ENCODE measurements at places on chromosomes 7 and 10.
A peak's percentile ranks its signal among the peaks of the same experiment; 100 is the strongest.

GRCh38 chr10:69815104-69815503, 13.4 kb downstream of the COL13A1 start:
- DNase-seq: no peak
- H3K27ac ChIP-seq: no peak overlapping the region
- H3K27me3 ChIP-seq: no peaks in the 10 kb centered on the region

DNA sequence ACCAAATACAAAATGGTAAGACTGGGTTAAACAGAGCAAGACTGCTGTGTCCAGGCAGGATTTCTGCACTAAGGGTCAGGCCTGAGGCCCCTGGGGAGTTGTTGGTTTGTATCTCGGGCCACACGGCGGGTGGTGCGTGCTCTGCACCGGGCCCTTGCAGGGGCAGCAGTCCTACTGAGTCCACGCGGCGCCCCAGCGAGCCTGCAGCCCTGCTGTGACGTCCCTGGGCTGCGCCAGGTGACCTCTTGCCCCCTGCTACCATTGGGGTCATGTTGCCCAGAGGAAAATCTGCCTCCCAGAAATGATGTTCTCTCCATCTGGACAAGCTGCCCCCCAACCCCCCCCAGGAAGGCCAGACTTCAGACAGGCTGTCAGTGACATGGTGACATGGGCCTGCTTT, 281.5 kb downstream of the CELF2 start:
- no peaks in the 10 kb centered on the region for H3K4me1 ChIP-seq
- H3K27me3 ChIP-seq: no peaks in the 10 kb centered on the region
- peaks cover 57% of the 10 kb centered on the region for H3K36me3 ChIP-seq
- no peak overlapping the region for H3K27ac ChIP-seq

- DNase-seq: no peak
- H3K4me1 ChIP-seq: no peaks in the 10 kb centered on the region
- H3K27ac ChIP-seq: no peak overlapping the region
- H3K36me3 ChIP-seq: no peaks in the 10 kb centered on the region
These were observed 116.8 kb upstream of the TBX20 start for GRCh38 chr7:35370687-35371086.

- H3K27ac ChIP-seq: no peak overlapping the region
- H3K4me1 ChIP-seq: no peaks in the 10 kb centered on the region
- H3K36me3 ChIP-seq: no peaks in the 10 kb centered on the region
- no peak overlapping the region for H3K4me3 ChIP-seq
- no peak for DNase-seq
These were observed 16.3 kb upstream of the ECHDC3 start for GRCh38 chr10:11725912-11726311.

DNA sequence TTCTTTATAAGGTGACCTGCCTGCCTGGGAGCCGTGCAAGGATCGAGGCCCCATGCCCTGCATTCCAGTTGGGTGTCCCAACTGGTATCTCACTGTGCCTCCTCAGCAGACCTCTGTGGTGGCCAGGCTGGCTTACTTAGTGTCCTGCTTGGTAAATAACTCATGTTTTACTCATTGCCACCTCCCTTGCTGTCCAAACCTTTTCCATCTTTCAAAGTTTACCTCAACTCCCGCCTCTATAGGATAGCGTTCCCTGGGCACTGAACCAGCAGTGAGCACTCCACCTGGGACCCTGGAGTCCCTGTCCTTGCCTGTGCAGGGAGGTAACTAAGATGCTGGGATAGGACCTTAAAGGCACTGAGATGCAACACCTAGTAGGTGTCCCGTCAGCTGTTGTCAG, 33.6 kb downstream of the SLC18A2 start:
- no peaks in the 10 kb centered on the region for H3K4me1 ChIP-seq
- no peak overlapping the region for H3K27ac ChIP-seq
- peaks cover 2% of the 10 kb centered on the region for H3K36me3 ChIP-seq
- DNase-seq: no peak
- no peak overlapping the region for H3K4me3 ChIP-seq

DNA sequence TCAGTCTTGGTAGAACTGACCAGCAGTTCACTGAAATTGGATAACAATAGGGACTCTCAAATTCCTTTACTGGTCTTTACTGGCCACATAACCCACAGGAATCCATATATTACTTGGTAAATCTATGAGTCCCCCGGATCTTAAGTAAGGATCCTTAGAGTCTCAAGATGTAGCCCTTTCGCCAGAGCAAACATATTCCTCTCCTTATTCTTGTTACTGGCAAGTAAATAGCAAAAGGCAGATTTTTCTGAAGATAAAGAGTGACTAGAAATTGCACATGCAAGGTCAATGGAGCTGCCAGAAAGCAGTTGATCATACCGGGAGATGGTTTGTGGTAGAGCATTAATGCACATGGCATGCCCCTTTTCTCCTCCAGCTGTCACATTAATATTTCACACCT, 283.0 kb downstream of the HDAC9 start:
- no peaks in the 10 kb centered on the region for H3K27me3 ChIP-seq
- H3K4me3 ChIP-seq: no peak overlapping the region
- no peaks in the 10 kb centered on the region for H3K36me3 ChIP-seq
- peak; percentile 28 for DNase-seq

GRCh38 chr10:51141010-51141409, 66.7 kb downstream of the PRKG1 start:
- no peak overlapping the region for H3K4me3 ChIP-seq
- no peak overlapping the region for H3K27ac ChIP-seq
- no peaks in the 10 kb centered on the region for H3K27me3 ChIP-seq
- H3K36me3 ChIP-seq: no peaks in the 10 kb centered on the region
- no peaks in the 10 kb centered on the region for H3K4me1 ChIP-seq

- H3K4me1 ChIP-seq: peaks cover 25% of the 10 kb centered on the region
- H3K27ac ChIP-seq: no peak overlapping the region
- no peaks in the 10 kb centered on the region for H3K36me3 ChIP-seq
- H3K27me3 ChIP-seq: no peaks in the 10 kb centered on the region
These were observed 12.1 kb downstream of the KCNH2 start for GRCh38 chr7:150966002-150966401.

- no peaks in the 10 kb centered on the region for H3K36me3 ChIP-seq
- peak; percentile 11 for DNase-seq
- no peak overlapping the region for H3K4me3 ChIP-seq
- no peak overlapping the region for H3K27ac ChIP-seq
- H3K27me3 ChIP-seq: 0 out of 2 replicates have a peak, but pooled peaks cover 4% of the 10 kb centered on the region
These were observed 19.1 kb upstream of the TPK1 start for GRCh38 chr7:144854839-144855424.

GRCh38 chr10:120945801-120946302, 94.7 kb downstream of the WDR11 start:
- H3K36me3 ChIP-seq: no peaks in the 10 kb centered on the region
- H3K27ac ChIP-seq: no peak overlapping the region
- peaks cover 9% of the 10 kb centered on the region for H3K4me1 ChIP-seq
- H3K4me3 ChIP-seq: no peak overlapping the region

GRCh38 chr10:71187600-71187999, 24.8 kb upstream of the UNC5B start:
- no peaks in the 10 kb centered on the region for H3K36me3 ChIP-seq
- H3K27ac ChIP-seq: no peak overlapping the region
- H3K4me3 ChIP-seq: no peak overlapping the region
- no peak for DNase-seq
- no peaks in the 10 kb centered on the region for H3K27me3 ChIP-seq

- no peaks in the 10 kb centered on the region for H3K36me3 ChIP-seq
- H3K4me3 ChIP-seq: no peak overlapping the region
- no peaks in the 10 kb centered on the region for H3K4me1 ChIP-seq
- H3K27ac ChIP-seq: no peak overlapping the region
These were observed 60.9 kb downstream of the MRPL32 start for GRCh38 chr7:42993038-42993437.

- no peak for DNase-seq
- 0 out of 2 replicates have a peak, but pooled peaks cover 5% of the 10 kb centered on the region for H3K4me1 ChIP-seq
- H3K4me3 ChIP-seq: no peak overlapping the region
These were observed 50.0 kb downstream of the PNLIPRP2 start for GRCh38 chr10:116670706-116671105.

DNA sequence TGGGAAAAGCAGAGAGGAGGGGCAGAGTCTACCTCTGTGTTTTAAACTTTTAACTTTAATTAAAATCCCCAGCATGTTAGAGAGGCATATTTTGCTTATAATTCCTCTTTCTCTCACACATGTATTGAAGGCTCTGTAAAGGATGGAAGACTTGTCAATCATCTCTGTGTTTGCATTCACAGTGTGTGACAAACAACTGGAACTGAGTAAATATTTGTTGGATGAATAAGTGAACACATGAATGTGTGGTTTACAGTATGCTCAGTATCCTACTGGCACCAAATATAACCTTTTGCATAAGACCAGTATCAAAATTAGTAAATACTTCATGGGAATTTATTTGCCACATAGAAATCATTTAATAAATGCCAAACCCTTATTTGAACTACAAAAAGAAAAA, 829.0 kb downstream of the GRID1 start:
- H3K4me3 ChIP-seq: no peak overlapping the region
- H3K4me1 ChIP-seq: no peaks in the 10 kb centered on the region
- no peak overlapping the region for H3K27ac ChIP-seq
- no peaks in the 10 kb centered on the region for H3K27me3 ChIP-seq

- H3K27me3 ChIP-seq: no peaks in the 10 kb centered on the region
- no peaks in the 10 kb centered on the region for H3K36me3 ChIP-seq
- no peak for DNase-seq
- H3K4me3 ChIP-seq: no peak overlapping the region
- no peak overlapping the region for H3K27ac ChIP-seq
These were observed 27.7 kb downstream of the ZNF775 start for GRCh38 chr7:150406567-150407421.

GRCh38 chr7:30907527-30908267, 4.0 kb upstream of the AQP1 start:
- no peaks in the 10 kb centered on the region for H3K36me3 ChIP-seq
- peaks cover 32% of the 10 kb centered on the region for H3K27me3 ChIP-seq
- H3K4me3 ChIP-seq: no peak overlapping the region
- H3K27ac ChIP-seq: no peak overlapping the region
- DNase-seq: no peak
- H3K4me1 ChIP-seq: peaks cover 10% of the 10 kb centered on the region

DNA sequence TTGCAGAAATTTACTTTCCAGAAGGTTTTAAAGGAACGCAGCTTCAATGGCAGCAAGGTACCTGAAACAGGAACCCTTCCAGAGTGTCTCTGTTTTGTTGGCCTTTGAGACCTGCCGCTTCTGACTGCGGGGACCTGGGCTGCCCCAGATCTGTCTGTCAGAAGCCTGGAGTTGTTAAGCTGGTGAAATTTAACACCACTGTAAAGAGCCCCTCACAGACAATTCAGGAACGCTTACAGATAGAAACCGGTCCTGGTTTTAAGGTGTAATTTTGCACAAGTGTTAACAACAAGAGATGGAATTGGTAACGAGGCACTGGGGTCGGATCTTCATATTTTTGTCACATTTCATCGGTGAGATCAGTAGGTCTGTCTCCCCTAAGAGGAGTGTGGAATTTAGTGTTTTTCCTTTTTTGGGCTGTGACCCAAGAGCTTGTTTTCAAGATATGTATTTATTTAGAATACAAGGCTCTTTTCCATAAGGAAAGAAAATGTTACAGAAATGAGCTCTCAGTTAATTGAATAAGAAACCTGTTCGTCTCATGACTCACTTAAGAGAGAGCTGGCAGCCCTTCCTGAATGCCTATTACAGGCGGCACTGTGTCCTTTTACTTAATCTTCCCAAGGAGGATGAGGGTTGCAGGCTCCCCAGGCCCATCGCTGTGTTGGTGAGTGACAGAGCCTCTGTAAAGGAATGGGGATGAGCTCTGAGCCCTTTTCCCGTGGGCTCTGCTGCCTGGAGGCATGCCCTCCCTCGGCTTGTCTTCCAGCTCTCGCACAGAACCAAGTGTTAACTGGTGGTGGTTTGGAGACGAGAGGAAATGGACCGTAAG, 168.7 kb downstream of the CUX1 start:
- H3K4me1 ChIP-seq: no peaks in the 10 kb centered on the region
- H3K36me3 ChIP-seq: no peaks in the 10 kb centered on the region
- no peak overlapping the region for H3K4me3 ChIP-seq
- no peaks in the 10 kb centered on the region for H3K27me3 ChIP-seq

GRCh38 chr7:133365917-133366316, 113.0 kb downstream of the EXOC4 start:
- no peak for DNase-seq
- no peaks in the 10 kb centered on the region for H3K27me3 ChIP-seq
- H3K27ac ChIP-seq: no peak overlapping the region
- no peaks in the 10 kb centered on the region for H3K4me1 ChIP-seq
- no peak overlapping the region for H3K4me3 ChIP-seq

- no peaks in the 10 kb centered on the region for H3K36me3 ChIP-seq
- H3K27me3 ChIP-seq: no peaks in the 10 kb centered on the region
- no peak overlapping the region for H3K27ac ChIP-seq
- H3K4me1 ChIP-seq: no peaks in the 10 kb centered on the region
- no peak for DNase-seq
These were observed 667.1 kb upstream of the LRRTM3 start for GRCh38 chr10:66258693-66259092.

DNA sequence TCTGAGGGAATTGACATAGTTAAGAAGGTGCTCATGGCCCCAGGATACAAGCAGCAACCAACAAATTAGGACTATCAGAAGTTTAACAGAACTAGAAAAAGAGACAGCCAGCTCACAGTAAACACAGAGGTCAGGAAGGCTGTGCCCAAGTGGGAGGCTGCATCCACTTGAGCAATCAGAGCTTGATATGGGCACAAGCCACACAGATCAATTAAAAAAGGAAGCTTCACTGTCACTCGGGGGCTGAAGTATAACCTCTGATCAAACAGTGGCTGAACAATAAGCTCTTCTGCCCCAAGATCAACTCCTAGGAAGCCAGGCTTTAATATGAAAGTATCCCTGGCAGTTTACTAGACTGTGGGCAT, 40.0 kb downstream of the ZNF438 start:
- no peaks in the 10 kb centered on the region for H3K36me3 ChIP-seq
- H3K4me1 ChIP-seq: no peaks in the 10 kb centered on the region
- DNase-seq: no peak
- no peak overlapping the region for H3K27ac ChIP-seq
- no peak overlapping the region for H3K4me3 ChIP-seq

GRCh38 chr10:127353544-127353943, 157.2 kb upstream of the INSYN2A start:
- H3K27me3 ChIP-seq: no peaks in the 10 kb centered on the region
- peaks cover 3% of the 10 kb centered on the region for H3K36me3 ChIP-seq
- H3K4me1 ChIP-seq: no peaks in the 10 kb centered on the region
- DNase-seq: no peak
- no peak overlapping the region for H3K4me3 ChIP-seq

- H3K36me3 ChIP-seq: peaks cover 12% of the 10 kb centered on the region
- peak; percentile 32 for DNase-seq
- no peak overlapping the region for H3K4me3 ChIP-seq
- no peak overlapping the region for H3K27ac ChIP-seq
These were observed 240.0 kb downstream of the ARHGAP21 start for GRCh38 chr10:24483701-24484100.

- H3K4me1 ChIP-seq: peaks cover 36% of the 10 kb centered on the region
- H3K4me3 ChIP-seq: no peak overlapping the region
- H3K27me3 ChIP-seq: no peaks in the 10 kb centered on the region
- DNase-seq: no peak
These were observed 19.6 kb upstream of the PRKAG2 start for GRCh38 chr7:151896486-151896885.

DNA sequence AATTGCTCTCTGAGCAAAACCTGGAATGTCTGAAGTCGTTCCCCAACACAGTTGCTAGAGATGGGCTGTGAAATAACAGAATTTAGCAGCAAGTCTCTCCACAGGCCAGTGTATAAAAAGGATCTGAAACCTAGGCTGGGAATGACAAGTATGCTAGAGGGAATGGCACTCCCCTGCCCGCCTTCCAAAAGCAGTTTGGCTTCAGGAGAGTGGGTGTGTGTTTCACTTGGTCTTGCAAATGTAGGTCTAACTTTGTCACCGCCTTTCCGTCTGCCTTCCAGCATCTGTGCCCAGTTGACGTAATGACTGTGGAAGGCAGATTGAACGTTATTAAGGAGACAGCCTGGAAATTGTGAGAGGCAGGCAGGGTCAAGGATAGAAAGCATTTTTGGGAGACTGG, 18.0 kb upstream of the MTURN start:
- no peaks in the 10 kb centered on the region for H3K4me1 ChIP-seq
- no peak overlapping the region for H3K4me3 ChIP-seq
- no peak for DNase-seq
- H3K27me3 ChIP-seq: no peaks in the 10 kb centered on the region
